IMR-90 (cell line): ENCODE measurements at places on chromosomes 5 and 9.

DNA sequence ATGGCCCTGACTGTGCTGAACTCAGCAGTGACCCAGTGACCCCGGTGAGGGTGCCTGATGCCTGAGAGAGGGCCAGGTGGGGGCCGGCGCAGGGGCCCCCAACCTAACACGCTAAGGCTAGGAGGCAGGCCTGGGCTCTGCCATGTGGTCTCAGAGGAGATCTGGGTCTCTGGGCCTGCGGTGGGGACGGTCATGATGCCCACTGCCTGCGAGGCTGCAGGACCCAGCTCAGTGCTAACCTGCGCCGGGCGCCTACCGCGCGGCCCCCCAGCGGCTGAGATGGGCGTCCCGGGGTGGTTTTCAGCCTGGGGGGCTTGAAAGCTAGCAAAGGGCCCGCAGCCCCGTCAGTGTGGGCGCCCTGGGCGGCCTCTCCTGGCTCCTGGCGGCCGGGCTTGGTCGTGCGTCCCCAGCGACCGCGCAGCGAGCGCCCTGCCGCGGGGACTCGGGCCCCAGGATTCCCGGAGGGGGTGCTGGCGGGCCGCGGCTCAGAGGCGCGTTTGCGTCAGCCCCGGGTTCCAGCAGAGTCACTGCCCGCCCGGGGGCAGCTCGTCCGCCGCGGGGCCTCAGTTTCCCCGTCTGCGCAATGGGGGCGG is 2.5 kb downstream of the EGFL7 start:
- DNase-seq: no peak

- peak; percentile 7 for DNase-seq
Measured at GRCh38 chr9:135156525-135157510, 69.3 kb downstream of the OLFM1 start.

GRCh38 chr5:132459031-132459982 is 31.3 kb downstream of the IRF1 start:
- DNase-seq: peak; percentile 75

GRCh38 chr9:115262952-115263351 is 145.0 kb upstream of the TNC start:
- peak; percentile 6 for DNase-seq

DNA sequence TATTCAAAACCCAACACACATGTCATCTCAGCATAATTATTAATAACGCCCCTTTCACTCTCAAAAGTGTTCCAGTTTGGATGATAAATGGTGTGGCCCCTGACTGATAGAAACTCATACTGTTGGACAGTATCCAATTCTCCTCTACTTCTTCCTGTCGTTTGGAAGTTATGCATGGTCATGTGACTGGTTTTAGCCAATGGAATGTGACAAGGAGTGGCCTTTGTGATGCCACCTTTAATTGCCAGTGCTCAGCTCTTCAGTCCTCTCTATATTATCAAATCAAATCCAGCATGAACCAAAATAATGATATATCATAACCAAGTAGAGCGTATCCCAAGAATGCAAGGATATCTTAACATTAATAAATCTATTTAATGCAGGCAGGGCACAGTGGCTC is 117.8 kb upstream of the SPIN1 start:
- no peak for DNase-seq

DNA sequence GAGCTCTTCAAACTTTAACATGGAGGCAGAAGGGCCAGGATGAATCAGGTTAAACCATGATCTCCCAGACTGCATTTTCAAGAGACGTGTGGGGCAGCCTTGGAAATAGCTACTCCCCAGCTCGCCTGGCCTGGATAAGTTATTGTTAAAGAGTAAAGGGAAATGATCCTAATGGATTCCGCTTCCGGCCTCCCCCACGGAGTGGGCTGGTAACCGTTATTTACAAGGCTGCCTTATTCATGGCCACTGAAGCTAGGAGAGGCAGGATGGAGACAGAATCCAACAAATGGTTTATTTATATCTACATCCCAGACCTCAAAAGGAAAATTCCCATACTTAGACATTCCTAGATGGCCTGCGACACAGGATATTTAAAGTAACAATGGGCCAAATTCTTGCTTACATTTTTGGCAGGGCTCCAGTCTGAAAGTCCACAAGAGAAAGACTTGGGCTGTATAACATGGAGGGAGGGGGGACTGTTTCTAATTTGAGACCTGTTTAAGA is 27.9 kb downstream of the SPRY4 start:
- peak; percentile 90 for DNase-seq

DNA sequence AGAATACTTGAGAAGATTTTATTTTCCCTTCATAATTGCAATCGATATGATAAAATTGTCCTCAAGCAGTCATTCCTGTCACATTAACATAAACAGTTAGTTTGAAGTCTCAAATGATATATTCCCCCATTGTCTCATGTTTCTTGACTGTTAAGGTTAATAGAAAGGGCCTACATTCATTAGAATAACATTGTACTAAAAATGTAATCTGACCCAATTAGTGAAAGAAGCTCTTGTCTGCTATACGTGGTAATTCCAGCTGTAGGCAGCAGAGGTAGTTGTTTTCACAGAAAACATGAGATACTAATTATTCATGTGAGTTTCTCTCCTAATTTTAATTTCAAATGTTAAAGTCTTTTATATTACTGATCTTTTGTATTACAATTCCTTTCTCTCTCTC is 25.9 kb upstream of the AP3B1 start:
- DNase-seq: peak; percentile 69

DNA sequence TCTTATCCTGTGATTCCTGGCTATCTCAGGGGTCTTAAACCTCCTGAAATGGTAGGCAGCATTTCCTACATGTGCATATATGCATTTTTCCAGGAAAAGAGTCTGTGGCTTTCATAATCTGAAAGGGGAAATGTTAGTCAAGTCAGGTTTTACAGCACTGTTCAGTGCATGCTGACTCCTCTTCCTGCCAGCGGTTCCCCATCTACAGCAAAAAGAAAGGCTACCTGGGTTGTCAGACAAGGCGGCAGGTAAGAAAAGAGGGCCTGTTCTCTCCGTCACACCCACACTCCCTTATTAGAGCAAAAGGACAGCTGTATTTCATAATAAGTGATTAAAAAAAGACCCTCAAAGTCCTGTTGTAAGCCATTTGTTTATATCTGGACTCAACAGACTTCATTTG is 4.3 kb upstream of the SPATA6L start:
- DNase-seq: no peak

DNA sequence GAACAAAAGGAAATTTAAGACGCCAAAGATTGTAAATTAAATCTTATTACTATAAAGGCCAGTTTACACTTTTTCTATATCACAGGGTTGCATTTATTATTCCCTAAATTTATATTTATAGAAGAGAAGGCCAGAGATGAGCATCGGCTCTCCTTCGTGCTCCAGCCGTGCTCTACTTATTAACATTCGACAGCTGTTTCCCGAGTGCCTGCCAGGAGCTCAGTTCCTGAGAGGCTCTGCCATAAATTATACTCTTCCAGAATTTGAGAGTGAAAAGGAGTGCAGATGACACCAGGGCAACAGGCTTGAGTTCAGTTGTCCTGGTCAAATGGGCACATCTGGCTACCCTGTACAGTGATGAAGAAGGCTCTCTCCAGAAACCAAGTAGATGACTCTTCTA is 70.1 kb downstream of the PCSK5 start:
- no peak for DNase-seq

DNA sequence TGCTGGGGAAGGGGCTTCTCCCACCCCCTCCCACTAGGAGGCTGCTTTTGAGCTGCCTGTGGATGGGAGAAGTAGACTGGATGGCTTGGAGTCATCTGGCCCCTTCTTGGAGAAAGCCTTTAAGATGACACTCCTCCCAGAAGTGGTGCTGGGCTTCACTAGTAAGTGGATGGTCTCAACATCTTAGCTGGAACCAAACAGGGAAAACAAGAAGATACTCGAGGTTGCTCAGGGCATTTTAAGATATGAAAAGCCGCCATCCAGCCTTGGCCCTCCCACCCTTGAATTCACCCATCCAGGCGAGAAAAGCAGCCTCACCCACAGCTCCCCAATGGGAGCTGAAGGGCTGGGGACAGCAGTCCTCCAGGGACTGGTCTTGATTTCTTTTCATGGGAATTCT is 7.8 kb upstream of the SMIM32 start:
- no peak for DNase-seq

DNA sequence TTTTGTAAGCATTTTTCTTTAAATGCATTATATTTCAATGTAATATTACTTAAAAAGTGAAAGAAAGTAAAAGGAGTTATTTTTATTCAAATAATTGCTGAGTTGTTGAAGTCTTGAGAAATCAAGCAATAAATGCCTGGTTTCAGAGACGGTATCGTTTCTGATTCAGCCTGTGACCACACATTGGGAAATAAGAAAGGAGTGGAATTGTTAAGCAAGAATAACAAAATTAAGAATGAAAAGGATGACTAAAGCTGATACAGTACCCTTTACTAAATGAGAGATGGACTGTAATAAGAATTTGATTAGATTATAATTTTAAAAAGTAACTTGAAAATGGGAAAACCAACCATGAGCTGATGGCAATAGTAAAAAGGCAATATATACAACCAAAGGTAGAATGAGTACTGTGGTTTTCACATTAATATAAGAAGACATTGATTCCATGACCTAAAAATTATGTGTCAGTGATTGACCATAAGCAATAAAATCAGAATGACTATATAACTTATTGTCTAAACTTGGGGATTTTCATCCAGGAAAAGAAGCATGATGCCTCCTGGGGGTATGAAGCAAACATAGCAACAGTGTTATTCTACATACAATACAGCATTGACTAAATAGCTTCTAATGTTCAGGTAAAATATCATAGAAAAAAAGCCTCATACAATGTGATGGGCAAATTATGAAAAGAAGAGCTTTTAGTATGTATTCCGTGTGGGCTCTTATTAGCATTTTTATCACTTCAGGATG is 101.9 kb upstream of the PRDM9 start:
- DNase-seq: no peak

GRCh38 chr9:81729135-81729534 is 39.8 kb upstream of the TLE1 start:
- no peak for DNase-seq

- DNase-seq: no peak
Measured at GRCh38 chr5:133307275-133307674, 255.5 kb downstream of the HSPA4 start.
